A549 treated with AZD2906 at 1 μM for 4 hours (cell line): ENCODE measurements at places on chromosomes 7 and 10. TPM values are rescaled to one million over a fixed set of nuclear protein-coding genes. Genes with fewer than 3 reads are reported as not detected.

The RET gene
- 0.56 to 0.82 TPM (median 0.67 TPM) in 5 replicates for total RNA-seq

The DCLRE1A gene
- 8.6 to 10.4 TPM (median 9.1 TPM) in 5 replicates for total RNA-seq

The ELMO1 gene
- 3.0 to 3.9 TPM (median 3.4 TPM) in 5 replicates for total RNA-seq

The GPR37 gene
- 0.59 to 0.81 TPM (median 0.73 TPM) in 5 replicates for total RNA-seq

The FAM25G gene
- 0.73 to 1.2 TPM (median 0.90 TPM) in 4 of 5 replicates, not detected in the other for total RNA-seq

The BAMBI gene
- 8.4 to 10.2 TPM (median 9.6 TPM) in 5 replicates for total RNA-seq

The PGAM2 gene
- not detected in 5 replicates for total RNA-seq

The TRIM74 gene
- total RNA-seq = 0.25 to 0.53 TPM (median 0.36 TPM) in 4 of 5 replicates, not detected in the other

The CAV2 gene
- 164 to 209 TPM (median 188 TPM) in 5 replicates for total RNA-seq

The MACC1 gene
- not detected in 5 replicates for total RNA-seq

The VWDE gene
- total RNA-seq = 0.31 to 0.63 TPM (median 0.50 TPM) in 5 replicates

The ERVW-1 gene
- total RNA-seq = 0.07 TPM in 1 of 5 replicates, not detected in the others

The PRKCQ gene
- 3.3 to 4.5 TPM (median 3.8 TPM) in 5 replicates for total RNA-seq

The PAPOLB gene
- total RNA-seq = not detected in 5 replicates

The LIPM gene
- total RNA-seq = not detected in 5 replicates

The CPA2 gene
- 0.05 to 0.33 TPM (median 0.11 TPM) in 3 of 5 replicates, not detected in the others for total RNA-seq

The TRIM50 gene
- not detected in 5 replicates for total RNA-seq

The HOGA1 gene
- total RNA-seq = 2.7 to 3.4 TPM (median 2.9 TPM) in 5 replicates

The UCN3 gene
- total RNA-seq = not detected in 5 replicates

The TMEM140 gene
- 1.1 to 1.4 TPM (median 1.3 TPM) in 5 replicates for total RNA-seq

The SPDYE6 gene
- total RNA-seq = not detected in 5 replicates

The LIPJ gene
- total RNA-seq = not detected in 5 replicates

The ACTL6B gene
- not detected in 5 replicates for total RNA-seq

The ZNRF2 gene
- 4.4 to 6.2 TPM (median 5.8 TPM) in 5 replicates for total RNA-seq

The PAPSS2 gene
- 18.8 to 20.5 TPM (median 19.7 TPM) in 5 replicates for total RNA-seq

The PAX4 gene
- not detected in 5 replicates for total RNA-seq

The FBXL13 gene
- 0.18 to 0.53 TPM (median 0.40 TPM) in 5 replicates for total RNA-seq

The ASB10 gene
- total RNA-seq = not detected in 5 replicates

The KAZALD1 gene
- total RNA-seq = 2.0 to 3.4 TPM (median 3.1 TPM) in 5 replicates

The SYT15B gene
- 3.1 to 4.0 TPM (median 3.6 TPM) in 5 replicates for total RNA-seq

The SLC29A4 gene
- 10.7 to 16.2 TPM (median 13.2 TPM) in 5 replicates for total RNA-seq

The PRR15 gene
- total RNA-seq = 4.6 to 7.2 TPM (median 5.2 TPM) in 5 replicates

The FOXP2 gene
- not detected in 5 replicates for total RNA-seq

The NEURL1 gene
- total RNA-seq = 0.49 to 0.97 TPM (median 0.55 TPM) in 5 replicates

The EPHA1 gene
- total RNA-seq = 0.05 TPM in 1 of 5 replicates, not detected in the others

The PRPS1L1 gene
- not detected in 5 replicates for total RNA-seq

The ADCY1 gene
- total RNA-seq = 2.1 to 2.5 TPM (median 2.4 TPM) in 5 replicates

The MALRD1 gene
- not detected in 5 replicates for total RNA-seq

The CRHR2 gene
- total RNA-seq = 0.02 to 0.08 TPM in 2 of 5 replicates, not detected in the others

The LMOD2 gene
- total RNA-seq = not detected in 5 replicates

The TMEM196 gene
- not detected in 5 replicates for total RNA-seq

The PLEKHS1 gene
- 0.02 to 0.06 TPM (median 0.03 TPM) in 4 of 5 replicates, not detected in the other for total RNA-seq

The CTAGE8 gene
- not detected in 5 replicates for total RNA-seq
